ENCODE measurements at places on chromosomes 12 and 14.

DNA sequence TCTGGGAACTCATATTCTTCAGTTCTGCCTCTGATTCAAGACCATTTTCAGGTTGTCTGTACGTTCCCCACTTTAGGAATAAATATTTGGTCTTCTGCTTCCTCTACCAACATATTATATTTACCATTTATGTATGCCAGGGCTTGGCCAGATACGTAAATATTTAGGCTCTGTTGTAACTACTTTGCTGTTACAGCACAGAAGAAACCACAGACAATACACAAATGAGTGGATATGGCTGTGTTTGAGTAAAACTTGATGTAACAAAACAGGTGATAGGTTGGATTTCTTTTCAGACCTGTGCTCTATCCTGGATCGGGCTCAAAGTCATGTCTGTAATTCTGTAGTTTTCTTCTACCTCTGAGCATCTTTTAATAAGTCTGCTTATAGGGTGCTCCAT, 37.5 kb downstream of the RAP1B start:
- DNase-seq = no peak

GRCh38 chr12:132489078-132489601, 811 bp upstream of the FBRSL1 start:
- DNase-seq = no peak

DNA sequence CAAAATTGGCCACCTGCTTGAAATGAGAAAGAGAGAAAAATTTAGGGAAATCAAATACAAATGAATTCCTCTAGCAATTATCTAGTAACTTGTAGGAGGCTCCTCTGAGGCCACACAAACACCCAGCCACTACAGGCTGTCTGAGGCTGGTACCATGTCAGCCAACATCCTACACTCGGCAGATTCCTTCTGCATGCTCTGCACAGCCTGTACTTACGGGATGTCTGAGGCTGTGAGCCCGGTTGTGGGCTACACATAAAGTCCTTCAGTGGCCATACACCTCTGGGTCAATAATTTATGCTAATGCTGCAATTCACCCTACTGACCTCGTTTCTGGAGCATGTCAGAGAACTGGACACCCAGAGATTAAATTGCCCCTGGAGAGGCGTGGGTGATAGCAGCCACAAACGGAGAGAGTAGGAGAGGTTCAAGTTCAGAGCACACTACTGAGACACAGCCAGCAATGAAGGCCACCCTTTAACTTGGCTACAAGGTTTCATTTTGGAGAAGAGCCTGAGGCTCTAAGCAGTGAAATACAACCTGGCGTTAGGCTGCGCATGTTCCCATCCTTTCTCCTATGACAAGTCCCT, 28.9 kb downstream of the WSCD2 start:
- no peak for DNase-seq

- peak; percentile 37 for DNase-seq
These were observed 30.2 kb downstream of the MSRB3 start for GRCh38 chr12:65308601-65309071.

DNA sequence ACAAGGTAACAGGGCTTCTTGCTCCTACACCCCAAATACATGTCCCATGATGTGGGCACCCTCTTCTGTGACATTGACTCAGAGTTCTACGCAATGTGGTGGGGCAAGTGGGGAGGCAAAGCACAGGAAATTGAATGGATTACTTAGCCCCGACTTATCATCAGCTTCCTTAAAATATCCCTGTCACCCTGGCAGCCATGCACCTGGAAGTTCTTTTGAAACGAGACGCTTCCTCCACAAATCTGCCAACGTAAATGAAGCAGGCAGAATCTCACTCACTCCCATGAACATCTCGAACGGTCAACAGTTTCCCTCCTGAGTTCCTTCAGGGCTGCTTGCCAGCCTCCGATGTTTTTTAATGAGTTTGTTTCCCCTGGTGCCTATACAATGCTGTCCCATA, 33.5 kb downstream of the RNFT2 start:
- no peak for DNase-seq

- no peak for DNase-seq
These were observed 12.9 kb downstream of the GMFB start for GRCh38 chr14:54475911-54476310.

GRCh38 chr12:43289426-43289801, 262.6 kb downstream of the ADAMTS20 start:
- DNase-seq = no peak

DNA sequence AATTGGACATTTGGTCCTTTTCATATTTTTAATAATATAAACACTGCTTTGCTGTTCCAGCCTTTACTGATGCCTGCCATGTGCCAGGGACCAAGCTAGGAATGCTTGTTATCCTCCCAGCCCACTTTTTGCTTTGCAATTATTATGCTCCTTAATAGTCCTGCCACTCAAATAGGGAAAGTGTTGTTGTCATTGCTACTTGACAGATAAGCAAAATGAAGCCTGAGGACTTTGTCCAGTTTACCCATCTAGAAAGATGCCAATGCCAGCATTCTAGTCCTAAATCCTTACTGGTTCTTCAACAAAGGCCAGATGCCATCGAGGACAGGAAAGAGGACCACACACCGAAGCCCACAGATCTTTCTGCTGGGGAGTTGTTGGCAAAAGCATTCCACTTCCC, 246.5 kb downstream of the EMP1 start:
- DNase-seq = no peak

DNA sequence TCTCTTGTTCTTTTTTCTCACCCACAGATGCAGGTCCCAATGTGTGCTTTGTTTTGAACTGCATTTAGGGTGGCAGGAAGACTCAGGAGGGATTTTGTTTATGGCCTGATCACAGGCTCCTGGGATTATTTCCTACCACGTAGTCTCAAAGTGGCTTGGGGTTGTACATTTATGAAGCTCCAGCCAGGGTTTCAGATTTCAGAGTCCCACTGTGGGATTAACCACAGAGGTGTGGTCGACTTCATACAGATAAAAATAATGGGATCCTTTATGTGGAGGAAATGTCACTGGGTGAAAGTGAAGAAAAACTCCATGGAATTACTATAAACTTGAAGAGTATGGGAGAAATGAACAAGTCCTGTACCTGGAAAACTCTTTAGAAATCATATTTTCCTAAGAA, 14.2 kb upstream of the PPP1R1A start:
- no peak for DNase-seq

GRCh38 chr14:51566831-51567582, 84.7 kb upstream of the FRMD6 start:
- no peak for DNase-seq

DNA sequence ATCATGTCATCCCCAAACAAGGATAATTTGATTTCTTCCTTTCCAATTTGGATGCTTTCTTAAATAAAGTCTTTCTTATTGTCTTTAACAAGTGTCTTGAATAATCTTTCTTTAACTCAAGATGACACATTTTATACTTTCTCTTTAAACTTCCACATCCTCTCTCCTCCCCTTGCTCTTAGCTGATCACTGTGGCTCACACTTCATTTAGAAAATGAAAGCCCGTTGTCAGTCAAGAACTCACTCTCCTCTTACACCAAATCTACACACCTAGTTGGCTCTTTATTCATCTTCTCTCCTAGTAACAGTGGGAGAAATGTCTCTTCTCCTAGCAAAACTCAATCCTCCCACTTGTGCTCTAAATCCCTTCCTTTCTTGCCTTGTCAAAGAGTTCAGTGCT, 10.4 kb upstream of the RMST start:
- DNase-seq = no peak

- no peak for DNase-seq
These were observed 30.1 kb downstream of the DACT1 start for GRCh38 chr14:58667900-58668299.

- no peak for DNase-seq
These were observed 43.1 kb downstream of the CACNA1C start for GRCh38 chr12:2095878-2096277.

- no peak for DNase-seq
These were observed 18.2 kb downstream of the VASH1 start for GRCh38 chr14:76779221-76780057.

DNA sequence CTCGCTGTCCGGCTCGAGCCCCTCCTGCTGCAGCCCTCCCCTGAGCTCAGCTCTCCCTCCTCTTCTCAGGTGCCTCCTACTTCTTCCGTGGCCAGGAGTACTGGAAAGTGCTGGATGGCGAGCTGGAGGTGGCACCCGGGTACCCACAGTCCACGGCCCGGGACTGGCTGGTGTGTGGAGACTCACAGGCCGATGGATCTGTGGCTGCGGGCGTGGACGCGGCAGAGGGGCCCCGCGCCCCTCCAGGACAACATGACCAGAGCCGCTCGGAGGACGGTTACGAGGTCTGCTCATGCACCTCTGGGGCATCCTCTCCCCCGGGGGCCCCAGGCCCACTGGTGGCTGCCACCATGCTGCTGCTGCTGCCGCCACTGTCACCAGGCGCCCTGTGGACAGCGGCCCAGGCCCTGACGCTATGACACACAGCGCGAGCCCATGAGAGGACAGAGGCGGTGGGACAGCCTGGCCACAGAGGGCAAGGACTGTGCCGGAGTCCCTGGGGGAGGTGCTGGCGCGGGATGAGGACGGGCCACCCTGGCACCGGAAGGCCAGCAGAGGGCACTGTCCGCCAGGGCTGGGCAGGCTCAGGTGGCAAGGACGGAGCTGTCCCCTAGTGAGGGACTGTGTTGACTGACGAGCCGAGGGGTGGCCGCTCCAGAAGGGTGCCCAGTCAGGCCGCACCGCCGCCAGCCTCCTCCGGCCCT, 22.8 kb downstream of the MMP17 start:
- DNase-seq = no peak

GRCh38 chr14:70972107-70972976, 65.1 kb downstream of the PCNX1 start:
- DNase-seq = peak; percentile 73

DNA sequence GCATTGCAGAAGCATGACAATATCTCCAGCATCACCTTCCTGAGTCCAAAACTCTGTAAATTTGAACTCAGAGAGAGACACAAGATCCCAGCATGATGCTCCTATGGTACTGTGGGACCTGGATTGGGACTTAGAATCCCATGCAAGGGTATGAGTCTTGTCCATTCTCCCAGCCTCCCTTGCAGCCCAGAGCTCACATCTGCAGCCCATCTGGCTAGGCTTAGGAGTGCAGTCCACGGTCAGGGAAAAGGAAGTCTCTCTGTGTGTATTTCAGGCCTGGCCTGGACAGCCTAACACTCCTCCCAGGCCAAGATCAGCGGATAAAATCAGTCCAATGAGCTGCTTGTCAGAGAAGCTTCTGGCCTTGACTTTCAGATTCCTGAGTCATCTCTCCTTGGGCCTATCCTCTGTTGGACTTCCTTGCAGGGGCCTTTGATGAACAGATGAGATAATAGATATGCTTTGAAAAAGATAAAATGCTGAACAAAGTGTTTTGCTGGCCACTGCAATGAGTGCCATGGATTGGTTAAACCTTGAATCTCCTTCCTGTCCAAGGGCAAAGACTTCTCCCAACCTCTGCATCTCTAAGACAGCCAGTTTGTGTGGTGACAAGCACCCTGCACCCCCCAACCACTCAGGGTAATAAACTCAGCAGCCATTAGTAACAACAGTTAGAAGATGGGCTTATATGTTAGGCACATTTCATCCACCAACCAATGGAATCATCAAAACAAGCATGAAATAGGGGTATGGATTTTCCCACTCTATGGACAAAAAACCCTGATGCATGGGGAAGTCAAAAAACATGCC, 412.8 kb upstream of the TBX3 start:
- DNase-seq = peak; percentile 62

DNA sequence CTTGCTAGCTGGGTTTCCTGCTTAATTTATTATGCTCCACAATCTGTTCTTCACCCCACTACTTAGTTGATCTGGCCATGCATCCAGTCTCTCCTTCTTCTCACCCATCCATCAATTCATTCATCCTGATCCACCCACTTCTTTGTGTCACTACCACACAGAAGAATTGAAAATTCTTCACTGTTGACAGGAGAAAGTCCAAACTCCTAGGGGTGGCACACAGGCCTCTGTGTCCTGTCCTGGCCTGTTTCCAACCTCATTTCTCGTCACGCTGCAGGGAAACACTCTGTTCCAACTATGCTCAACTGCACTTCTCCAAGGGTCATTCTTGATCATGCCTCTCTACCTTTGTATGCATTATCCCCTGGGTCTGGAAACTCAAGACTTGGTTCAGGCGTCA, 10.6 kb upstream of the KRT83 start:
- no peak for DNase-seq

DNA sequence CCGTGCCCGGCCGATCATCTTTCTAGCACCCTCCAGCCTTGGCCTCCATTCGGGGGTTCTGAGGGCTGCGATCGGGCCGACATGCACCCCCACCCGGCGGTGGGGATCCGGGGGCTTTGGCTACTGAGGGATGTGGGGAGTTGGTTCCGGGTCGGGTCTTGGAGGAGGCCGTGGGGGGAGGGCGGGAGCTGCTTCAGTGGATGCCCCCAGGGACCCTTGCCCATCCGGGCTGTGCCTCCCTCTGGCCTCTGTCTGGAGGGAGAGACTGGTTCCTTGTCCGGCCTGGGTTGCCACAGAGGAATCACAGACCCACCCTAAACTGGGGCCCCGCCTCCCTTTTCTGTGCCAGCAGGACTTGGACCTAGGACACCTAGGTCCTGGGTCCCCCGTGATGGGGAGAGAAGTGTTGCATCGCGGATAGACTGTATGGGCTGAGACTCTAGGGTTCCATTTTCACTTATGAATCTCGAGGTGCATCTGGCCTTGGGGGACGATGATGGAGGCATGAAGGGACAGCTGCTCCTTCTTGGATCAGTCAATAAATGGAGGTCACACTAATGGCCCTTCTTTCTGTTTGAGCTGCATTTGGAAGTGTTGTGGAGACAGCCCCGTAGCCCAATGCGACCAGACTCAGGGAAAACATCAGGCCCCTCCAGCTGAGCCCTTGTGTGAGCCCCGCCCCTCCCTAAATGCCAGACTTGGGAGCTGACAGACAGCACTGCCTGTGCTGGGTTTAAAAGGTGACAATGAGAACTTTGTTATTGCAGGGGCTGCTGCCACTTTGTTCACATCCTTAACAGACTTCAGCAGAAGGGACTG, 577 bp downstream of the DTX3 start:
- DNase-seq = peak; percentile 72

DNA sequence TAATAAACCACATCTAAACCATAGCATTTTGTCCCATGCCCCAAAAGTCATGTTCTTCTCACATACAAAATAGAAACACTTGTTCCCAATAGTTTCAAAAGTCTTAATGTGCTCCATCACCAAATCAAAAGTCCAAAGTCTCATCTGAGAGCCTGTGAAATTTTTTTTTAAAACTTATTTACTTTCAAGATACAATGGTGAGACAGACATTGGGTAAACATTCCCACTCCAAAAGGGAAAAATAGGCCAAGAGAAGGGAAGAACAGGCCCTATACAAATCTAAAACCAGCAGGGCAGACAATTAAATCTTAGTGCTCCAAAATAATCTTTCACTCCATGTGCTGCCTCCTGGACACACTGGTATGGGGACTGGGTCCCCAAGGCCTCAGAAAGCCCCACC, 84.4 kb upstream of the AMIGO2 start:
- no peak for DNase-seq

DNA sequence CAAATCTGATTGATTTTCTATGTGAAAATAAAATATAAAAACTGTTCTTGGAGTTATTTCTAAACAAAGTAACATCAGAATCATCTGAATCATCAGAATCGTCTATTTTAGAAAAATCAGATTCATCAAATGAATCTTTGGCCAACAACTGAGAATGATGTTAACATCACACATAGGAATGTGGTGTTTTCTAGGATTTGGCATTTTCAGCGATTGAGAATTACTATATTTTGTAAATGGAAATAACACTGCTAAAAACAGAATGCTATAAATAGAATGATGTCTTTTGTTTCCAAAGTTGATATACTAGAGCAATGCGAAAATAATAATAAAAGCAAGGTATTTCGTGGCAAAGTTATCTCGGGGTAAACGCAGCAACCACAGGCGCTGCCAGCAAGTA, 73.9 kb upstream of the EVL start:
- DNase-seq = no peak
